ENCODE measurements at places on chromosomes 7 and 10. TPM values are rescaled to one million over a fixed set of nuclear protein-coding genes. Genes with fewer than 3 reads are reported as not detected.

Gene GSTO2
- total RNA-seq = 0.38 TPM

Gene NEBL
- total RNA-seq = 1.6 TPM

Gene GRM3
- not detected for total RNA-seq

Gene ANXA8L1
- 63.8 TPM for total RNA-seq

Gene MYH16
- total RNA-seq = 0.78 TPM

Gene DENND2A
- total RNA-seq = 5.8 TPM

Gene NRG3
- total RNA-seq = not detected

All from A172 (cell line).